ENCODE measurements at places on chromosomes 7 and 10. TPM values are rescaled to one million over a fixed set of nuclear protein-coding genes. Genes with fewer than 3 reads are reported as not detected.

SLC26A4 gene
- total RNA-seq, result 0.10 TPM

GLCCI1 gene
- 1.2 TPM for total RNA-seq

LDB3 gene
- 0.06 TPM for total RNA-seq

TRIM74 gene
- 0.55 TPM for total RNA-seq

PLXDC2 gene
- total RNA-seq, result 0.05 TPM

EN2 gene
- 0.85 TPM for total RNA-seq

SGPL1 gene
- total RNA-seq, result 41.0 TPM

LIPM gene
- total RNA-seq, result not detected

LLCFC1 gene
- total RNA-seq, result not detected

SYCE1 gene
- not detected for total RNA-seq

C7orf33 gene
- total RNA-seq, result not detected

FFAR4 gene
- total RNA-seq, result 0.08 TPM

FAM131B gene
- 0.23 TPM for total RNA-seq

CCNJ gene
- total RNA-seq, result 5.7 TPM

SOSTDC1 gene
- not detected for total RNA-seq

NUTM2D gene
- total RNA-seq, result 1.2 TPM

SND1 gene
- 102 TPM for total RNA-seq

ASB15 gene
- total RNA-seq, result not detected

CUBN gene
- 0.06 TPM for total RNA-seq

RASSF4 gene
- 4.7 TPM for total RNA-seq

COL1A2 gene
- not detected for total RNA-seq

PLAU gene
- 112 TPM for total RNA-seq
